ENCODE measurements at places on chromosomes 2 and 18.
A peak's percentile ranks its signal among the peaks of the same experiment; 100 is the strongest.

DNA sequence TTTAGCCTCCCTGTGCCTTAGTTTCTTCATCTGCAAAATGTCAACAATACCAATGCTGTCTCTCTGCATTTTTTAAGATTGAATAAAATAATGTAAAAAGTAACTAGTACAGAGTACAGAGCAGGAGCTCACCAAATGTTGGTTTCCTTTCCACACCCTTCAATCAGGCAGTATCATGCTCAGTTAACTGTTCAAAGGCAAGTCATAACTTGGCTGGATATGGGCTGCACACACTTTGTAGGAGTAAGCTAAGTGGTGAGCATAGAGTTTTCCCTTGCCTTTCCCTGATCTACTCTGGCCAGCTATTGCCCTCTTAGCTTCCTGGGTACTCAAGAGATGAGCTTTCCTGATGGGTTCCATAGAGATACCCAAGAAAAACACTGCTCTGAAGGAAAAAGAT is 77.9 kb downstream of the CYBRD1 start:
- no peak for DNase-seq

- no peak for DNase-seq
Observed at GRCh38 chr2:681312-681711, 4.1 kb upstream of the TMEM18 start.

DNA sequence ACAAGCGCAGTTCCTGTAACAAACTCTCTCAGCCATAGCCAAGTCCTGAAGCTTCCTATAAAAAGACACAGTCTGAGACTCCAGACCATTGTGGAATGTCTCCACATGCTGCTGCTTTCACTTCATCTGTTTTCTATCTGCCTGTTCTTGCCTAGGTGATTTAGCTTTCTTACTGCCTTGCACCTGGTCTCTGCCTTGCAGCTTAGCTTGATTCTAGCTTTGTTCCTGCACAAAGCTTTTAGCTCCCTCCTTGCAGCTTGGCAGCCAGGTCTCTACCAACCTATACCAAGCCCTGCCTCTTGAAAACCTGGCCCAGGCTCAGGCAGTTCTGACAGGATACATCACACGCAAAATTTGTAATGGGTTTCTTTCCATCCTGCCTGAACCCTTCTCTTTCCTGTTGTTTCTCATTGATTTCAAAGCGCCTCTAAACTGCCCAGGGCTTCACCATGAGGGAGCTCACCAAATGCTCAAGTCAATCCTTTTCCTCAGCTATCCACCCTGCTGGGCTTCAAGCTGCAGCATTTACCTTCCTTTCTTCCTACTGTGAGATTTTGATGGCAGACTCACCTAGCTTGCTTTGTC is 941.3 kb upstream of the NXPH2 start:
- no peak for DNase-seq

- DNase-seq, result peak; percentile 35
Observed at GRCh38 chr2:173286153-173286809, 68.4 kb upstream of the CDCA7 start.

DNA sequence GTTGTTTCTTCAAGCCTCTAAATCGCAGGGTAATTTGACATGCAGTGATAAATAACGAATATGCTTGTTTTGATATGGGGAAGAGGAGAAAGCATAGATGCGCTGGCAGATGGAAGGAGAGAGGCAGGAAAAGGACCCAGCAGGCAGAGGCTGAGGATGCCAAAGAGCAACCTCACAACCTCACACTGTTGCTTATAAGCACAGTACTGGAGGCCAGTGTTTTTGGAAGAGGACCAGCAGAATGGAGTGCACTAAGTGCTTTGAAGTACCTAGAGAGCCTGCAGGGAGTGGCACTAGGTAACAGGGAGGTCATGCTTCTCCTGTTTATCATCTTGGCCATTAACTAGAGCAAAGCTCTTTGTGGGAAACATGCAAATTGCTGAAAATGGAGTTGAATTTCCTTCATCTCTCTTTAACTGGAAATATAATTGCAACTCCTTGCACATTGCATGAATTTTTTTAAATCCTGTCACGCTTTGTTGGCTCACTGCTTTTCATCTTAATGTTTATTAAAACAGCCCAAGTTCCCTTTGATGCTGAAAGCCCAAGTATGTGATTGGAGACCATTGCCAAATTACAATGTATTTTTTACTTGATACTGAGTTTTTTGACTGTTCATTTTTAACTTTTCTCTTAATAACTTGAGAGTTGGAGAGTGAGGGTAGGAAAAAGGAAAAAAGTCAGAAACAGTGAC is 236.4 kb downstream of the LRRTM1 start:
- DNase-seq, result no peak

- DNase-seq, result no peak
Observed at GRCh38 chr2:235539773-235540172, 45.9 kb downstream of the AGAP1 start.

DNA sequence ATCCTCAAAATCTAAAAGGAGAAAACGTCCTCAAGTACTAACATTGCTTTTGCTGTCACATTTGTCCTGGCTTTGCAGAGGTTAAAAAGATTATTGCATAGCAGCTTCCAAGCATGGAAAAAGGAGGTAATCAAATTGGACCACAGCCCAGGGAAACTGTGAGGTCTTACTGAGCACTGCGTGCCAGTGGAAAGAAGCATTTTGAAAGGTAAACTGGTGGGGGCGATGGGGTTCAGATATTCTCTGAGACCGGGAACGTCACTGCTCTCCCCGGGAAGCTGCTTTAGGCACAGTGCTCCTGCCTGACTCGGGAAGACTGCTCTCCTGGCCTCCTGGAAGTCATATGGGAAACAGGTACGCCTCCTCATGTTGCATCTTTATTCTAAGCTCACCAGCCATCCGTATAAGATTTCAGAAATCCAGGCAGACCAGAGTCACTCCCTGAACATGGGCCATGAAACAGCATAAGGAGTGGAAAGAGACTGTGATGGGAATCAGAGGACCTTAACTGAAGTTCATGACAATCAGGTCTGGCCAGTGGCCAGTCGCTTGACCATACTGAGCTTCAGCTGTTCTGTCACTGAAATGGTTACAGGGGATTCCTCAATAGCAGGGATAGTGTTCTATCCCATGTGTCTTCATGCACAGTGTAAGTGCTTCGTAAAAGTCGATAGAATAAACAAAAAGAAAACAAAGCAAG is 284.1 kb downstream of the TRIB2 start:
- DNase-seq, result no peak

DNA sequence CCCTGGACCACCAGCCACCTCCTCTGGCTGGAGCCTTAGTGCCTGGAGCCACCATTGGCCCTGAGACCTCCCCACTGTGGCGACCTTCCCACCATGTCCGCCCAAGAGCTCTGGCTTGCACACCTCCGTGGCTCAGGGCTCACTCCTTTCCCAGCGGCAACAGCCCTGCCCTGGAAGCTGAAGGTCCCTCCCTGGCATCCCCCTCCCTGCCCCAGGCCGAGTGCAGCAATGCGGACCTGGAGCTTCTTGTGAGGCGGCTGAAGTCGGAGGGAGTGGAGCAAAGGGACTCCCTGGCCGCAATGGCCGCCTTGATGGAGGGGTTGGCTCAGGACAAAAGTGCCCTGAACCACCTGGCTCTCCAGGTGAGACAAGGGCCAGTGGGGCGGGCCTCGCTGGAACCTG is 28.6 kb downstream of the CROCC2 start:
- no peak for DNase-seq

DNA sequence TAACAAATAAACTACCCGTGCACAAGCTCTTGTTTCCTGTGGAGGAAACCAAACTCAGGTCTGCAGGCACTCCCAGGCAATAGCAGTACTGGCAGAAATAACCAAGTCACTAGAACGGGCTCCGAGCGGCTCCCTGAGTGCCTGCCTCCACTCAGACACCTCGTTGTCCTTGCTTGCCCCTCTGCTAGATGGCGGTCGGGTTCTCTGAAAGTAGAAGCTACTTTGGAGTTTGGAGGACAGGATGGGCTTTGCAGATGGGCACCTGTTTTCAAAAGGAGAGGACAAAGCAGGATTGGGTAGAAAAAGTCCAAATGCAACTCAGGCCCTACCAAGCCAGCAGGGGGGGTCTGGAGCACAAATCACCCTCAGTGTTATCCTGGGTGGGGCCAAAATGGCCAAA is 136.4 kb downstream of the LRRC30 start:
- DNase-seq, result no peak

DNA sequence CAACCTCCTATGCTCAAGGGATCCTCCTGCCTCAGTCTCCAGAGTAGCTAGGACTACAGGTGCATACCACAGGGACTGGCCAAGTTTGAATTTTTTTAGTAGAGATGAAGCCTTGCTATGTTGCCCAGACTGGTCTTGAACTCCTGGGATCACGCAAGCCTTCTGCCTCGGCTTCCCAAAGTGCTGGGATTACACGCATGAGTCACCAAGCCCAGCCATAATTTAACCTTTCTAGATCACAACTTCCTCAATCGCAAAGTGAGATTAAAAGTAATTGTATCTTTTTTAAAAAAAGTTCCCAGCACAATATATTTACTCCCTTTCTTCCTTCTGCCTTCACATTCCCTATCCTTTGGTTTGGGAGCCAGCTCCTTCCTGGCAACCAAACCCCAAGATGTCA is 5.8 kb upstream of the PPP1CB start:
- DNase-seq, result no peak

GRCh38 chr2:105243961-105244360 is 2.4 kb downstream of the GPR45 start:
- peak; percentile 5 for DNase-seq

GRCh38 chr2:241072553-241073165 is 29.4 kb downstream of the MTERF4 start:
- DNase-seq, result no peak

All from activated T-cell treated with anti-CD3 and anti-CD28 coated beads, Interleukin-2, amount 50 U/mL, for 72 hours (primary cell).